Activated CD8-positive, alpha-beta T cell treated with anti-CD3 and anti-CD28 coated beads for 36 hours (primary cell): ENCODE measurements at places on chromosomes 11 and 22. TPM values are rescaled to one million over a fixed set of nuclear protein-coding genes. Genes with fewer than 3 reads are reported as not detected.

MYRF gene
- total RNA-seq: 0.97 TPM

ARL14EP gene
- total RNA-seq: 23.3 TPM

VSIG10L2 gene
- not detected for total RNA-seq

IGF2 gene
- 8.2 TPM for total RNA-seq

WNT7B gene
- not detected for total RNA-seq

SNX19 gene
- 20.9 TPM for total RNA-seq

MS4A2 gene
- not detected for total RNA-seq

SCGB2A2 gene
- total RNA-seq: not detected

CCDC116 gene
- total RNA-seq: not detected

KDM4E gene
- not detected for total RNA-seq

TBX10 gene
- total RNA-seq: not detected

SAA1 gene
- not detected for total RNA-seq

SEC14L6 gene
- total RNA-seq: not detected

ROM1 gene
- 0.79 TPM for total RNA-seq

IFITM10 gene
- total RNA-seq: 0.31 TPM

ATG16L2 gene
- total RNA-seq: 70.8 TPM

OR2AG2 gene
- 0.29 TPM for total RNA-seq

GPR83 gene
- 0.07 TPM for total RNA-seq

- peak overlapping the region; percentile 62 for H3K27ac ChIP-seq
- H3K27me3 ChIP-seq: no peaks in the 10 kb centered on the region
- peaks cover 43% of the 10 kb centered on the region for H3K4me1 ChIP-seq
- no peak overlapping the region for H3K4me3 ChIP-seq
- peaks cover 76% of the 10 kb centered on the region for H3K36me3 ChIP-seq
Measured at GRCh38 chr11:133942577-133942976, 14.2 kb downstream of the IGSF9B start.

DNA sequence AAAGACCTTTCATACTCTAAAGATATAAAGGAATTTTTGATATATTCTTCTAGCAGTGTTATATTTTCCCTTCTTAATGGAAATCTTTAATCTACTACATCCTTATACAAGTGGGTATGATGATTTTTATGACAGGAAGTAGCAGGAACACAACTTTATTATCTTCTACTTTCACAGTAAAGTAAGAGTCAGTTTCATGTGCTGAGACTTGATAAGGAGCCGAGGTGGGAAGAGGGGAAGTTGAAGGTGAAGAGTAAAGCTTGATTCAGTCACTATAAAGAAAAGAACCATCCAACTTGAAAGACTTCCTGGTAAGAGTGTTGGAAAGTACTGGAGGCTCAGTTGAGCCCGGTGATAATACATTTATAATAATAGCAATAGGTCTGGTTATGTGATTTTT, 82.1 kb upstream of the PTH start:
- no peak overlapping the region for H3K4me3 ChIP-seq
- no peaks in the 10 kb centered on the region for H3K36me3 ChIP-seq
- no peak for DNase-seq
- no peak overlapping the region for H3K27ac ChIP-seq

GRCh38 chr22:19149991-19150390, at the start of gene GSC2:
Gene GSC2, minus strand, starts transcription at chr22:19150292. Its CDS starts 9 bp downstream, at chr22:19150283.
- H3K27me3 ChIP-seq: peaks cover 28% of the 10 kb centered on the region
- peaks cover 4% of the 10 kb centered on the region for H3K4me1 ChIP-seq
- H3K4me3 ChIP-seq: peak within 1 kb of the TSS; percentile 42
- no peak for DNase-seq

GRCh38 chr11:135019899-135020298, 607.9 kb upstream of the B3GAT1 start:
- H3K4me1 ChIP-seq: no peaks in the 10 kb centered on the region
- H3K4me3 ChIP-seq: no peak overlapping the region
- no peaks in the 10 kb centered on the region for H3K36me3 ChIP-seq
- no peak overlapping the region for H3K27ac ChIP-seq

GRCh38 chr11:112485280-112485679, 224.6 kb upstream of the PLET1 start:
- no peak overlapping the region for H3K4me3 ChIP-seq
- H3K36me3 ChIP-seq: no peaks in the 10 kb centered on the region
- no peak overlapping the region for H3K27ac ChIP-seq
- DNase-seq: no peak

GRCh38 chr11:16632295-16633200, 105.9 kb upstream of the C11orf58 start:
- peaks cover 2% of the 10 kb centered on the region for H3K27me3 ChIP-seq
- H3K4me3 ChIP-seq: no peak overlapping the region
- H3K27ac ChIP-seq: no peak overlapping the region
- DNase-seq: no peak
- no peaks in the 10 kb centered on the region for H3K36me3 ChIP-seq
- no peaks in the 10 kb centered on the region for H3K4me1 ChIP-seq

- no peak for DNase-seq
- peaks cover 28% of the 10 kb centered on the region for H3K4me1 ChIP-seq
- peak overlapping the region; percentile 66 for H3K27ac ChIP-seq
- H3K36me3 ChIP-seq: peaks cover 2% of the 10 kb centered on the region
Measured at GRCh38 chr11:118529584-118530175, 1.3 kb upstream of the TMEM25 start.

DNA sequence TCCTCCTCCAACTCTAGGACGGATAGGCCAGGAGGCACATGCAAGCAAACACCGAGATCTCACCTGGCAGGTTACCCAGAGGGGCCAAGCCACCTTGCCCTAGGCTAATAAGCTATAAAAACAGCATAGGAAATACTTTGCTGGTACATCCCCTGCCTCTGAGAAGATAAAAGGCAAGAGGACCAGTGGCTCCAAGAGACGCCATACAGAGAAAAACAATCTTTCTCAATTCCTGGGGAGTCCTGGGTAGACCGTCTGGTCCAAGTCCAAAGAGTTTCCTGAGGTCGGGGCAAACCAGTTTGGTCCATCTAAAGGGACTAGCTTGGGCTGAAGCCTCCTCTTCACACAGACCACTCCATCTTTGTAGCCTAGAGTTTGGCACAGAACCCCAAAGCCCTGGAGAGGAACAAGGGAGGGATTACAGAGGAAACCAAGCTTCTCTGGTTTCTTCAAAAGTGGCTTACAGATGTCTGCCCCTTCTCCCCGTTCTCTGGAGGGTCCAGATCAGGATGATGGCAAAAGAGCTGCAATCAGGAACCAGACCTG, 40.4 kb downstream of the NUMA1 start:
- H3K27ac ChIP-seq: no peak overlapping the region
- H3K4me3 ChIP-seq: no peak overlapping the region
- H3K27me3 ChIP-seq: no peaks in the 10 kb centered on the region
- DNase-seq: no peak
- H3K4me1 ChIP-seq: peaks cover 36% of the 10 kb centered on the region
- peaks cover 20% of the 10 kb centered on the region for H3K36me3 ChIP-seq

- peaks cover 10% of the 10 kb centered on the region for H3K4me1 ChIP-seq
- no peak overlapping the region for H3K27ac ChIP-seq
- H3K27me3 ChIP-seq: peaks cover 14% of the 10 kb centered on the region
- no peaks in the 10 kb centered on the region for H3K36me3 ChIP-seq
Measured at GRCh38 chr11:32418836-32419235, 16.5 kb downstream of the WT1 start.

GRCh38 chr22:27564806-27565205, 236.8 kb downstream of the MN1 start:
- H3K27me3 ChIP-seq: peaks cover 2% of the 10 kb centered on the region
- no peaks in the 10 kb centered on the region for H3K4me1 ChIP-seq
- H3K27ac ChIP-seq: no peak overlapping the region
- H3K36me3 ChIP-seq: no peaks in the 10 kb centered on the region
- DNase-seq: no peak
- H3K4me3 ChIP-seq: no peak overlapping the region

GRCh38 chr11:125207866-125208425, 43.4 kb downstream of the PKNOX2 start:
- H3K27ac ChIP-seq: no peak overlapping the region
- peaks cover 6% of the 10 kb centered on the region for H3K27me3 ChIP-seq
- DNase-seq: no peak
- H3K4me1 ChIP-seq: no peaks in the 10 kb centered on the region
- H3K4me3 ChIP-seq: no peak overlapping the region

- no peaks in the 10 kb centered on the region for H3K36me3 ChIP-seq
- H3K27me3 ChIP-seq: no peaks in the 10 kb centered on the region
- H3K27ac ChIP-seq: no peak overlapping the region
- no peak overlapping the region for H3K4me3 ChIP-seq
Measured at GRCh38 chr11:79212741-79213190, 228.1 kb downstream of the TENM4 start.

DNA sequence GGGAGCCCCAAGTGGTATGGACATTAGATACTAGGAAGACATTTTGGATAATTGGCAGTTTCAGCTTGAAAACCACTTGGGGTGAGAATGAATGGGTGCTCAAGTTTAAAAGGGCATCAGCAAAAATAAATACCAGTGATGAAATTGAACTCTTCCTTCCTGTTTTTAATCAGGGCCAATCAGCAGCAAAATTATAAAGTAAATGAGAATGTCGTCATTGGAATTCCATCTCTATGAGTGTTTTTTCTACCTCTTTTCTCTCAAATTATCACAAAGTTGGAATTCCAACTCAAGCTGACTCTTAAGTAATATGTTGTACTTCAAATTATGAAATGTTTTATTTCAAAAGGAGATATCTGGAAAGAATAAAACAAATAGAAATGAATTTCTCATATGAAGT, 730.6 kb downstream of the METTL15 start:
- H3K4me3 ChIP-seq: no peak overlapping the region
- no peaks in the 10 kb centered on the region for H3K27me3 ChIP-seq

GRCh38 chr11:2666828-2667570, 32.8 kb downstream of the KCNQ1OT1 start:
- no peaks in the 10 kb centered on the region for H3K27me3 ChIP-seq
- H3K4me1 ChIP-seq: peaks cover 2% of the 10 kb centered on the region
- H3K27ac ChIP-seq: no peak overlapping the region
- no peak for DNase-seq
- H3K36me3 ChIP-seq: peaks cover 2% of the 10 kb centered on the region
- H3K4me3 ChIP-seq: no peak overlapping the region

- H3K4me1 ChIP-seq: no peaks in the 10 kb centered on the region
- no peaks in the 10 kb centered on the region for H3K36me3 ChIP-seq
- no peak for DNase-seq
- no peak overlapping the region for H3K4me3 ChIP-seq
- no peaks in the 10 kb centered on the region for H3K27me3 ChIP-seq
Measured at GRCh38 chr11:69272831-69273485, 21.0 kb upstream of the MYEOV start.

DNA sequence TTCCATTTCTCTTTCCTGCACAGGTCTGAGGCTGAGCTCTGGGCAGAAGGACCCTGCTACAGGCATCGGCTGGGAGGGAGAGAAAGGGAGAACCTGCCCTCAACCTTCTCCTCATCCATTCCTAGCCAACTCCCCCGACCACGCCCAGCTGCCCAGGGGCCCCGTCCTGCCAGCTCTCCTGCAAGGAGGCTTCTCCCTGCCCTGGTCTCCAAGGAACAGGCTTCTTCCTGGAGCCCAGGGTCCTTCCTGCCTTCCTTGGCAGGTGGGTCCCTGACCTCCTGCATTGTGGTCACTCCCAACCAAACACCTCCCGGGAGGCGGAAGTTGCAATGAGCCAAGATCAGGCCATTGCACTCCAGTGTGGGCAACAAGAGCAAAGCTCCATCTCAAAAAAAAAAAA, 12.5 kb upstream of the HMOX1 start:
- peaks cover 25% of the 10 kb centered on the region for H3K27me3 ChIP-seq
- H3K36me3 ChIP-seq: no peaks in the 10 kb centered on the region
- H3K4me3 ChIP-seq: no peak overlapping the region
- peaks cover 5% of the 10 kb centered on the region for H3K4me1 ChIP-seq
- DNase-seq: no peak
- no peak overlapping the region for H3K27ac ChIP-seq

DNA sequence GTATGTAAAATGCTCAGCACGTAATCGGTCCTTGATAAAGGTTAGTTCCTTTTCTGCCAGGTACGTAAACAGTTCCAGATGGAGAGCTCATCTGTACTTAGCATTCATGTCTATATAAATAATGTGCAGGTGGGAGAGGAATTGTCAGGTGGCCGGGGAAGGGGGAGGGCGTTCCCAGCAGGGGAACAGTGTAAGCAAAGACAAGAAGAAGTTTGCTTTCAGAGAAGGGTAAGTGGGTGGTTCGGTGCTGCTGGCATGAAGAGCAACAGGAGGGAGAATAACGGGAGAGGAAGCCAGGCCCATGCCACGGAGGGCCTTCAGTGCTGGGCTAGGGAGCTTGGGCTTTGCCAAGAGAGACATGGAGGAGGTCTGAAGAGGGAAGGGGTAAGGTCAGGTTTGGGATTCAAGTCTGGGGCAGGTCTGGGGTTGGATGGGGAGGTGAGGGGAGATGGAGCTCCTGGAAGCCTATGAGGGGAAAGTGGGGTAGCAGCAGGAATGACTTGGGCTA, 11.4 kb upstream of the WNT11 start:
- no peak overlapping the region for H3K4me3 ChIP-seq
- H3K36me3 ChIP-seq: no peaks in the 10 kb centered on the region
- peaks cover 1% of the 10 kb centered on the region for H3K27me3 ChIP-seq
- no peak for DNase-seq

DNA sequence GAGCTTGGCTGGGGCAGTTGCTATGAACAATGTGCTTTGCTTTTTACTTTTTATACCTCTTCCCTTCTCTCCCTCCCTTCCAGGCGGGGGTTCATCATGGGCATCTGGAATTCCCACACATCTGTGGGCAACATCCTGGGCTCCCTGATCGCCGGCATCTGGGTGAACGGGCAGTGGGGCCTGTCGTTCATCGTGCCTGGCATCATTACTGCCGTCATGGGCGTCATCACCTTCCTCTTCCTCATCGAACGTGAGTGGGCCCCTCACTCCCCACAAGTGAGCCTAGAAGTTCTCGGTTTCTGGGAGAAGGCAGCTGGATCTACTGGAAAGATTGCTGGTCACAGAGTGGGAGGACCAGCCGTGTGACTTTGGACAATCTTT, 17.4 kb downstream of the SLC37A2 start:
- no peaks in the 10 kb centered on the region for H3K36me3 ChIP-seq
- no peak overlapping the region for H3K4me3 ChIP-seq
- H3K27me3 ChIP-seq: no peaks in the 10 kb centered on the region
- no peak overlapping the region for H3K27ac ChIP-seq
- no peak for DNase-seq
- H3K4me1 ChIP-seq: no peaks in the 10 kb centered on the region

- H3K27me3 ChIP-seq: peaks cover 46% of the 10 kb centered on the region
- no peaks in the 10 kb centered on the region for H3K4me1 ChIP-seq
- H3K27ac ChIP-seq: no peak overlapping the region
- H3K36me3 ChIP-seq: no peaks in the 10 kb centered on the region
- no peak overlapping the region for H3K4me3 ChIP-seq
- DNase-seq: no peak
Measured at GRCh38 chr11:12802418-12803085, 128.3 kb downstream of the TEAD1 start.

GRCh38 chr11:115123641-115124040, 380.6 kb downstream of the CADM1 start:
- no peak overlapping the region for H3K27ac ChIP-seq
- no peak for DNase-seq
- H3K4me1 ChIP-seq: no peaks in the 10 kb centered on the region
- H3K27me3 ChIP-seq: no peaks in the 10 kb centered on the region
- H3K36me3 ChIP-seq: no peaks in the 10 kb centered on the region

DNA sequence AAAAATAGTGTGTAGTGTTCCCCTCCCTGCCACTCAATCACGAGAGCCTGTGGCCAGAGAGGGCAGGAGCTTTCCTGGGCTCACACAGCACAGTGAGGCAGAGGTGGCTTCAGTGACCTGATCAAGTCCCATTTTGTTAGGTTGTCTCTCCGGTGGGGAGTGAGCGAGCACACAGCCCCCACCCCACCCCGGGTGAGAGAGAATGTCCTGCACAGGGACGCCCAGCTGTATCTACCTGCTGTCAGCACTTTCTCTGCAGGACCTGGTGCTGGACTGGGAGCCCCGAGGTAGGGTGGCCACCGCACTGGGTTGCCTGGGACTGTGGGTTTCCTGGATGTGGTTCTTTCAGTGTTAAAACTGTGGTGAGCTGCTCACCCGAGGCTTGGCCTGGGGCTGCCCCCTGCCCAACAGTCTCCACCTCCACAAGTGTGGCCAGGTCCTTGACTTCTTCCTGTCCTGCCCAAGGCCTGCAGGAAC, 6.1 kb downstream of the CAPN5 start:
- H3K4me1 ChIP-seq: peaks cover 25% of the 10 kb centered on the region
- H3K4me3 ChIP-seq: no peak overlapping the region
- H3K27me3 ChIP-seq: no peaks in the 10 kb centered on the region
- peak overlapping the region; percentile 20 for H3K27ac ChIP-seq
